RWPE1 (cell line): ENCODE measurements at places on chromosomes 7 and 10.

DNA sequence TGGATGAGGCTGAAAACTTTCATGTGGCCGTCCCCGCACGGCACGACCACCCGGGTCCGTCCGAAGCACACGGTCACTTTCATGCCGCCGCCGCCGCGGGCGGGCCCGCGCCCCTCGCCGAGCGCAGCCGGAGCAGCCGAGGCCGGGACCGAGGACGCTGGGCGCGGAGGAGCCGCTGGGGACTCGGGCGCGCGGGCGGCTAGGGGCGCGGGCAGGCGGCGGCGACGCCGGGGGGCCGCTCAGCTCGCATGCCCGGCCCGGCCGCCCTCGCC, 247 bp downstream of the PARD3 start:
- no peak for DNase-seq

DNA sequence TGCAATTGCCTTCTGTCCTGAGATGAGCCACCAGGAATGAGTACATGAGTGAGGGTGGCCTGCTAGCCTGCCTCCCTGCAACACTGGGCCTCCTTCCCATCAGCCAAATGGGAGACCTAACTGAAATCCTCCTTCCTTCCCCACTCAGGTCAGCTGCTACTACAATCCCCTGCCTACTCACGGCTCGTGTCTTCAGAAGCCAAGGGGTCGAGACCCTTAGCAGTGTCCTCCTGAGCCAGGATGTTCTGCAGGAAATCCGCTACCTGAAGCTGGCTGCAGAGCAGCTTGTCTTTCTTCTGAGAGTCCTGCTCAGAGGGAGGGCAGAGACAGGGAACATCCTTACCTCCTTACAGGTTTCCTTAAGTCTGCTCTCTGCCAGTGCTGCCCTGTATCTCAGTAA, 1.2 kb downstream of the ZWINT start:
- no peak for DNase-seq

GRCh38 chr10:125815764-125816163, 7.3 kb downstream of the UROS start:
- no peak for DNase-seq

DNA sequence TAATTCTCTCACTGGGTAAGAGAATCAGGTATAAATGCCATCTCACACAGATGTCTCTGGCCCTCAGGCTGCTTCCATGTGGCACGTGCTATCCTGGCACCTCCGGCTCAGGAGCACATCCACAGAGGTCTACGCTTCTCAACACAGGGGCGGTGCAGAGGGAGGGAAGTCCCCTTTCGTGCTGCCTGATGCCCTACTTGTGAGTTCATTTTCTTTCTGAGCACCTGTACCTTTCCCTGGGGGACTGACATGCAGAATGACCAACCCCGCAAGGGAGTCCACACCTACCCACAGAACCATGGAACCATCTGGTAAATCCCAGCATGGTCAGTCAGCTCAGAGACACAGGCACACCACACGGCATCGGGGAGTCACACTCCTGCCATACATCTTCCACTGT, 99.0 kb upstream of the SAMD8 start:
- no peak for DNase-seq

GRCh38 chr10:7433861-7434260, 23.0 kb upstream of the SFMBT2 start:
- no peak for DNase-seq

DNA sequence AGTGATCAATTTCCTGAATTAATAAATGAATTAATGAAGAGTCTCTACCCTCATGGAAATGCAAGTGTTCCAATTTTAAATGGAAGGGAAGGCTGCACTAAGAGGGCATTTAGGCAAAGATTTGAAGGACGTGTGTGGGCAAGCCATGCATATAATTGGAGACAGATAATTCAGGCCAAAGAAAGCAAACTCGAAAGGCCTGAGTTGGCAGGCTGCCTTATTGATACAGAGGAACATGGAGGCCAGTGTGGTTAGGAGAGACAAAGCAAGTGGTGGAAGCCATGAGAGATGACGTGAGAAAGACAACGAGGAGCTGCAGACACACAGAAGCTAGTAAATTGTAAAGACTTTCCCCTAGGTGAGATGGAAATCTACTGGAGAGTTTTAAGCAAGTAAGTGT, 15.4 kb upstream of the PCLO start:
- DNase-seq: no peak

DNA sequence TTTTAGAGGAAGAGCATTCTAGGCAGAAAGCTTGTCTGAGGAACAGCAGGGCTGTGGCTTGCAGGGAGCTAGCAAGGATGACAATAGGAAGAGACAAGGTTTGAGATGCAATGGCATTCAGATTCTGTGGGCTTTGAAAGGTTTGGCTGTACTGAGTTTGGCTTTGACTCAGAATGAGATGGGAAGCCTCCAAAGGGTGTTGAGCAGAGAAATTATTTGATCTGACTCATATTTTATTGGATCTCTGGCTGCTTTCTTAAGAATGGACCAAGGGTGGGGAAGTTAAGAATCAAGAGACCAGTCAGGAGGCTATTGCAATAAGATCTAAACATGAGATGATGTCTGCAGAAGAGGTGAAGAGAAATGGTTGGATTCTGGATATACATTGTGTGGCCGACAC, 273.2 kb downstream of the CDK14 start:
- DNase-seq: no peak

- DNase-seq: no peak
Observed at GRCh38 chr7:44764665-44765578, 16.3 kb downstream of the ZMIZ2 start.

DNA sequence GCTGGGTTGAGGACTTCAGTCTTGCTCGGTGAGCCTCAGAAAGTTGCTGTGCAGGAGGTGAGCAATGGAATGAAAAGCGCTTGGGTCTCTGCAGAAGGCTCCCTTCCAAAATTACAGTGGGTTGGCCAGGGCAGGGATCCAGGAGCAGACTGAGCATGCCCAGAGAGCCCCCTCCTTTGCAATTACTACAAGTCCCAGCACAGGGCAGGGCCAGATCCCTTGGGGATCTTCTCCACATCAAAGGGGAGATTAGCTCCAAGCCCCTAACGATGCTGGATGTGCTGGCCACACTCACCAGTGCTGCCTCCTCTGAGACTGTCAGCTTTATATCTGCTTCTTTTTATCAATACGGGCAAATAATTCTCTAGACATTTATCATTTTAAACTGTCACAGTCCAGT, 337.5 kb downstream of the RPS24 start:
- DNase-seq: no peak

DNA sequence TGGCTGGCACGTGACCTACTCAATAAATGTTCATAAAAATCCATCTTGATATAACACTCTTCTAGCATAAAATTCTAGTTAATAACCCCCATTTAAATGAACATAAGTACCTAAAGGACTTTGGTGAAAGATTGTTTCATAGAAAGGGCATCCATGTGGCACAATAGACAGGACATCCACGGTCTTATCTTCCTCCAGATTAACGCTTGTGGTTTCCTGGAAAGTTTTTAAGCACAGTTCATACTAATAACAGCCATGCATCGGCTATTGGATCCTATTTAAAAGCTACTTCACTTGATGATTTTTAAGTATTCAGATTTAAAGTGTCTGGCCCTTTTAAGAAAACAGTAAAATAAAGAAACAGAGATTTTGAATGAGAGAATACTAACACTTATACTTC, 288.3 kb downstream of the AHR start:
- DNase-seq: no peak

GRCh38 chr7:137563981-137564380, 220.4 kb upstream of the PTN start:
- DNase-seq: no peak

DNA sequence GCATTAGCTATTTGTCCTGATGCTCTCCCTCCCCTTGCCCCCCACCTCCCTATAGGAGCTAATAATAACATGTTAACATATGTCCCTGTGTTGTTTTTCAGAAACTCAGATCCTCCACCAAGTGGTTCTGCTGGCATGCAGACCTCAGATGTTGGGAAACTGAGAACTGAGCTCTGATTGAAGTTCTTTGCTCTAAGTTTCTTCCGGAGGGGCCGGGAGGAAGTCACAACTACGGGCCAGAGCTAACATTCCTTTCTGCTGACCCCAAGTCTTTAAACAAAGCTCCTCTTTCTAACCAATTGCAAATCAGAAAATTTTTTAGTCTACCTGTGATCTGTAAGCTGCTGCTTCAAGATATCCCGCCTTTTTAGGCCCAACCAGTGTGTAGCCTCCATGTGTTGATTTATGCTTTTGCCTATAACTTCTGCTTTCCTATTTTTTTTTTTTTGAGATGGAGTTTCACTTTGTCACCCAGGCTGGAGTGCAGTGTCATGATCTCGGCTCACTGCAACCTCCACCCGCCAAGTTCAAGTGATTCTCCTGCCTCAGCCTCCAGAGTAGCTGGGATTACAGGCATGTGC, 66.6 kb downstream of the LYZL1 start:
- DNase-seq: no peak

DNA sequence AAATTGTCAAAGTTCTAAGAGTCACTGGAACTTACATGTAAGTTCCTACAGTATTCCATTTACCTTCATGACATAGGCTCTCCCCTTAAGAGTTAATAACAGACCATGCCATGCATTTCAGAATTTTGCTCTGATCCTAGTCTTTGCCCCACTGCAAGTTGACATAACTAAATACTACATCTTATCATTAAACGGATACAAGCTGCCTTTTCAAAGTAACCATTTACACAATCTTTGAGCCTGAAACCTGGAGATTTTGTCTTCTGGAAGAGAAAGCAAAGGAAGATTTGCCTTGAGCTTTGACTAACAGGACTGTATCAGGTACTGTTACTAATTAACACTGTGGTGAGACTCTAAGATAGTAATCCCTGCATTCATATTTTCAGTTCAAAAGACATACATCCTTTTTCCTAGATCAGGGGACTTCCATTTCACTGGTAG, 9.3 kb upstream of the AKR1D1 start:
- no peak for DNase-seq

DNA sequence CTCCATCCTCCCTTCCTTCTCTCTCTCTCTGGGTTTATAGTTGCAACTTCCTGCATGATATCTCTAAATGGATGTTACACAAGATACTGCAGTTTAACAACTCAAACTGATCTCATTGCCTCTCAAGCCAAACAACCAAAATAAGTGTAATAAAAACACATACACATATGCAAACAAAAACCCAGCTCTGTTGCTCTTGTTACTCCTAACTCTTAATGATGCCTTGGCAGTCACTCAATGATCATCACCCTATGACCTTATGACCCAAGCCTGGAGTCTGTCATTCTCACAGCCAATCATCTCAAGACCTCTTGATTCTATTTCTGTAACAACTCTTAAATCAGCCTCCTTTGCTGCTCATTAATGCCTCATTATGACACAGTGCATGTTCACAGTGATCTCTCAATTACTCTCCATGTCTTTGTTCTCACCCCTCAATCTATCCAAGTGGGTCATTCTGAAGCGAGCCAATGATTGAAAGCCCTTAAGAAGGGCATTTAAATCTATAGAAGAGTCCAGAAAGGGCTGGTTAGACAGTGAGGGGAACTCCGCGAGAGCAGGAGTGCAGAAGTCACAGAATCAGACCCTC, 210.9 kb downstream of the INHBA start:
- DNase-seq: no peak

DNA sequence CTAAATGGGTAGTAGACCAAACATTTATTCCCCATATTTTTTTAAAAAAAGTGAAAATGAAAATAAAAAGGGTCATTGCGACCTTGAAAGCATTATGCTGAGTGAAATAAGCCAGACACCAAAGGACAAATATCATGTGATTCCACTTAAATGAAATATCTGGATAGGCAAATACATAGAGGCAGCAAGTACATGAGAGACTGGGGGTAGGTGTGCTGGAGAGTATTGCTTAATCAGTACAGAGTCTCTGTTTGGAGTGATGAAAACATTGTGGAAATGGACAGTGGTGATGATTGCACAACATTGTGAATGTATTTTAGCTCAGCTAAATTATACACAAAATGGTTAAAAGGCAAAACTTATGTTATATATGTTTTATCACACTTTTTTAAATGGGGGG, 169.4 kb downstream of the AKR1D1 start:
- no peak for DNase-seq
